ENCODE measurements at places on chromosomes 7 and 10. TPM values are rescaled to one million over a fixed set of nuclear protein-coding genes. Genes with fewer than 3 reads are reported as not detected.

- no peaks in the 10 kb centered on the region for H3K36me3 ChIP-seq
- H3K27ac ChIP-seq, result no peak overlapping the region
- no peaks in the 10 kb centered on the region for H3K27me3 ChIP-seq
Observed at GRCh38 chr7:74495112-74496086, 41.7 kb downstream of the GTF2IRD1 start.

Gene GRID2IP
- 0.45 TPM for total RNA-seq

Gene SPOCK2
- total RNA-seq, result 77.7 TPM

DNA sequence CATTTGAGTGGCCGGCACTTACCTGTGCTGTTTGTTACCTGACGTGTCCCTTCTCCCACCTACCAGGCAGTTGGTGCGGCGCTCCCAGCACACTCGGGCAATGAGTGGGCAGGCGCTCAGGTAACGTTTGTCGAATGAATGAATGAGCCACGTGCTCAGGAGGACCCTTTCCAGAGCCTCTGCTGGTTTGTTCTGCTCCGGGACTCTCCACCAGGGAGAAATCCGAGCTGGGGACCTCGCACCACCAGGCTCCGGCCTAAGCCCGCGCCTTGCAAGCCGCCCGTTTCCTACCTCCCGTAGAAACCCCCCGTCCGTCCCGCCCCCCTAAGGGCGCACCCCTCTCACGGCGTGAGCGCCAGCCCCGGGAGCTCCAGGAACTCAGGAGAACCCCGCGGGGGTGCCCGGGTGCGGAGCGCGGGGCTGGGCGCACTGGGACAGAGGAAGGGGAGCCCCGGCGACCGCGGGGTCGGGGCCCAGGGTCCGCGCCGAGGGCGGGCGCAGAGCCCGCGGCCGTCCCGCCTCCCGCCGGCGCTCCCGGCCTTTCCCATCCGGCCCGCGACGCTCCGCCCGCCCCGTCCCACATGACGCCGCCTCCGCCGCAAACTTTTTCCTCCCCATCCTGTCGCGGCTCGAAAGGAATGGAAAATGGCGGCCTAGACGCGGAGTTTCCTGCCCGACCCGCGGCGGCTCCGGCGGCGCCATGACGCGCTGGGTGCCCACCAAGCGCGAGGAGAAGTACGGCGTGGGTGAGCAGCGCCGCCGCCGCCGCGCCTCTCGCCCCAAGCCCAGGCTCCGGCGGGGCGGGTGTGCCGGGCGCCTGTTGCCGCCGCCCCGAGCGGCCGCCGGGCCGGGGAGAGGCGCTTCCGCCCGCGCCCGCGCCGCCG lies at the start of gene DOCK1:
Gene DOCK1 (plus strand): TSS at position 611 of the 884 bp plus-strand sequence. CDS start 90 bp downstream, at position 701.
- peak within 1 kb of the TSS; percentile 91 for H3K27ac ChIP-seq
- H3K36me3 ChIP-seq, result no peaks in the 10 kb centered on the region
- no peaks in the 10 kb centered on the region for H3K27me3 ChIP-seq
- H3K4me3 ChIP-seq, result peak within 1 kb of the TSS; percentile 81
- DNase-seq, result peak; percentile 73

DNA sequence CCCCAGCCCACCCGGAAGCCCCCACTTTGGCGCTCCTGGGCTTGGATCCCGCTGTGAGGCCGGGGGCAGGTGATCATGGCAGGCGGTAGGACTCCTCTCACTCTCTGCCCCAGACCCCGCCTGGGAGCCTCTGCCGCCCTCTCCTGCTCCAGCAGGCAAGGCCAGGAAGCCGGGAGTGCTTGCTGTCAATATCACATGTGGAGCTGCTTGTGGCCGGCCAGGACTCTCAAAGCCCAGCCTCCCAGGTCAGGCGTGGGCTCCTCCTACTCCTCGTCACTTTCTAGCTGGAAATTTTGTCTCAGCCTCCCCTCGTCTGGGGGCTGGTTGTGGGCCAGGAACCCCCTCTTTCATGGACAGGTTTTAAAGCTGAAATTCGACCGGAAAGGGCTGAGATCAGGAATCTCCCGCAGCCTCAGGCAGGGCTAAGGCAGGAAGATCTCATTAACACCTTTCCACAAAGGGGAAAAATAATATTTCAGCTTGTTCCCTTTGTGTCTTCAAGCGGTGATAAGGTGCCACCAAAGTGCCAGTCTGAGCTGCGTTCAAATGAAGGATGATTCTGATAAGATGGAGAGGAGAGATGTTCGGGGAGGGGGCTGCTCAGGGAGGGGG lies 273.6 kb upstream of the PODXL start:
- H3K36me3 ChIP-seq, result no peaks in the 10 kb centered on the region
- H3K4me3 ChIP-seq, result no peak overlapping the region
- H3K4me1 ChIP-seq, result no peaks in the 10 kb centered on the region
- DNase-seq, result no peak
- H3K27me3 ChIP-seq, result no peaks in the 10 kb centered on the region

DNA sequence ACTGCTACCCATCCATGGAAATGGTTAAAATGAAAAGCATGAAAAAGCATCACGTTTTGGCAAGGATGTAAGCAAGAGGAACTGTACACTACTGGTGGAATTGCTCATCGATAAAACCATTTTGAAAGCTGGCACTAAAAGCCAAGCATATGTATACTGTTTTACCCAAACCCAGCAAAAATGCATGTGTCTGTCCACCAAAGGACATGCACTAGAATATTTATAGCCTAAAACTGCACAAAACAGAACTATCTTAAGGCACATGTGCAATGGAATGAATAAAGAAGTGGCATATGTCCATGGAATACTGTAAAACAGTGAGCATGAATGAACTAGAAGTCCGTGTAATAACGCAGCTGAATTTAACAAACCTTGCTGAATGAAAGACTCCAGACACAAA lies 22.9 kb downstream of the RBAK start:
- H3K27me3 ChIP-seq, result no peaks in the 10 kb centered on the region
- DNase-seq, result no peak
- H3K27ac ChIP-seq, result no peak overlapping the region
- no peak overlapping the region for H3K4me3 ChIP-seq
- peaks cover 12% of the 10 kb centered on the region for H3K36me3 ChIP-seq

- H3K27me3 ChIP-seq, result no peaks in the 10 kb centered on the region
- no peak overlapping the region for H3K4me3 ChIP-seq
- DNase-seq, result no peak
- no peak overlapping the region for H3K27ac ChIP-seq
- H3K36me3 ChIP-seq, result no peaks in the 10 kb centered on the region
- H3K4me1 ChIP-seq, result no peaks in the 10 kb centered on the region
Observed at GRCh38 chr7:27600247-27600646, 62.4 kb downstream of the HIBADH start.

DNA sequence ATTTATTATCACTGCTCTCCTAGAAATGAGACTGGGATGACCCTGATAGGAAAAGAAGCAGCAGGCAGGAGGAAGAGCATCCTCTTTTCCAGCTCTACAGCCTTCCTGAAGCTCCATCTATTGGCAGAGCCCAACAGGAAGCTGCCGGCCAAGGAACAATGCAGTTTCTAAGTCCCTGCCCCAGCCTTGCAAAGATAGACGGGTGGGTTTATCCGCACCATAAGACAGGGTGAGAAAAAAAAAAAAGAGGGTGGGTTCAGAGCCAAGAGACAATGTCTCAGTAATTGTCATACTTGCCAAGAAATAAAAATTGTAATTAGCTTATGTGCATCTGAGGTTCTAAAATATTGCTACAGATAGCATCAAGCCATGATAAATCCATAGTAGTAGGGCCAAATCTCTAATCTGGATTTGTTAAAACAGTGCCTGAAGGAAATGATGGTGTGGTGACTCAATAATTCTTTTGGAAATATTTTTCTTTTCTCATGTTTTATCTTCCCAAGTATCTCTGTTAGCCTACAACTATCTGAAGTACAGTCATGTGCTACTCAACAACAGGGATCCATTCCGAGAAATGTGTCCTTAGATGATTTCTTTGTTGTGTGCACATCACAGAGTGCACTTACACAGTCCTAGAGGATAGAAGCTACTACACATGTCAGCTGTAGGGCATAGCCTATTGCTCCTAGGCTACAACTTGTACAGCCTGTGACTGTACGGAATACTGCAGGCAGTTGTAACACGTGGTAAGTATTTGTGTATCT lies 242.9 kb upstream of the CXCL12 start:
- H3K4me3 ChIP-seq, result no peak overlapping the region
- H3K27me3 ChIP-seq, result no peaks in the 10 kb centered on the region
- DNase-seq, result no peak
- no peak overlapping the region for H3K27ac ChIP-seq
- no peaks in the 10 kb centered on the region for H3K4me1 ChIP-seq

- H3K27me3 ChIP-seq, result no peaks in the 10 kb centered on the region
- no peaks in the 10 kb centered on the region for H3K4me1 ChIP-seq
- no peaks in the 10 kb centered on the region for H3K36me3 ChIP-seq
- DNase-seq, result no peak
- no peak overlapping the region for H3K4me3 ChIP-seq
- no peak overlapping the region for H3K27ac ChIP-seq
Observed at GRCh38 chr7:26444555-26444954, 152.9 kb downstream of the SNX10 start.

- H3K4me3 ChIP-seq, result no peak within 1 kb of the TSS
- H3K4me1 ChIP-seq, result peaks cover 8% of the 10 kb centered on the region
Observed at GRCh38 chr10:103276896-103277712, at the start of gene INA. INA (plus strand) TSS chr10:103277138; CDS start chr10:103277212, 74 bp downstream.

DNA sequence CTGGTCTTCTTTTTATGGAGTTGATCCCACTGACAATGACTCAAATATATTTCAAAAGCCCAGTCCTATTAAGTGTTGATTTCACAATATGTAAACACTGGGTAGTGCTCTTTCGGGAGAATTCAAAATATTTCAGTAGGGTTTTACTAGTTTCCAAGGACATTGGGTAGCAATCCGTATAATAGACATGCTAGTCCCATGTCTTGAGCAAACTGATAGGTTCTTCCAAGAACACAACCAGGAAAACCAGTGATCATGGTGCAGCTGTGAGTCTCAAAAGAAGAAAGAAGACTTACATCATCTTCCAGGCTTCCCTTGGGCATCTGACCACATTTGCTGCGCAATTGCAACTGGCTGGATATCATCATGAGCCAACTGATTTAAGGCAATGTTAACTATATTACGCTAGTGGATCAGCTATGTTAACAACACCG lies 59.3 kb upstream of the APBB1IP start:
- no peak overlapping the region for H3K27ac ChIP-seq
- no peak for DNase-seq
- H3K27me3 ChIP-seq, result no peaks in the 10 kb centered on the region
- H3K36me3 ChIP-seq, result no peaks in the 10 kb centered on the region
- H3K4me3 ChIP-seq, result no peak overlapping the region

GRCh38 chr7:158849768-158850544 lies 6.4 kb upstream of the DYNC2I1 start:
- no peaks in the 10 kb centered on the region for H3K27me3 ChIP-seq
- H3K27ac ChIP-seq, result no peak overlapping the region
- H3K4me1 ChIP-seq, result no peaks in the 10 kb centered on the region
- H3K4me3 ChIP-seq, result no peak overlapping the region
- DNase-seq, result no peak

GRCh38 chr7:18610331-18610948 lies 114.9 kb downstream of the HDAC9 start:
- no peak overlapping the region for H3K27ac ChIP-seq
- H3K4me1 ChIP-seq, result no peaks in the 10 kb centered on the region

Gene TMEM273
- 3.3 TPM for total RNA-seq

Measured in ovary (tissue), 10 donors.